ENCODE measurements at places on chromosomes 7 and 10.

- DNase-seq: no peak
These were observed 10.6 kb downstream of the GLI3 start for GRCh38 chr7:42226354-42226941.

DNA sequence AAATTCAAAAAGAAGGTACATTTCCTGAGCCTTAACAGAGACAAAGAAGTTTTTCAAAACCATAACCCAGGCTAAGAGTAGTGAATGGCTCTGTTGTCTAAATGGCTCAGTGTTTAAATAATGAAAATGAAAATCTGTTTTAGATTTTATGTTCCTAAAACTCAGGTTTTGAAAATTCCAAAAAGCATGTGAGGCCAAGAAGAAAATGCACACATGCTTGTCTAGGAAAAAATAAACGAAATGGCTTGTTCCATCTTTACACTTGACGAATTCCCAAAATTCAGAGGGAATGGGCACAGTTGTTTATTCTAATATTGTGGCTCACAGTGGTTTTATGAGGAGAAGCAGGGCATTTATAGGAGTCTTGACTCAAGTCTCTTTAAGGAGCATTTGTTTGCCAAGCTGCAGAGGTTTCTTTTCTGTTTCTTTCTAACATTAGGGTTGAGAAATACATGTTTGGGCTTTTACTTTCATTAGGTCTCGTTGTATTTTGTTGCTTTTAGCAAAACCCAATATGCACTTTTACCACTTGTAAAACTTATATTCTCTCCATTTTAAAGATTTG lies 527.6 kb upstream of the ANKRD30A start:
- DNase-seq: no peak

DNA sequence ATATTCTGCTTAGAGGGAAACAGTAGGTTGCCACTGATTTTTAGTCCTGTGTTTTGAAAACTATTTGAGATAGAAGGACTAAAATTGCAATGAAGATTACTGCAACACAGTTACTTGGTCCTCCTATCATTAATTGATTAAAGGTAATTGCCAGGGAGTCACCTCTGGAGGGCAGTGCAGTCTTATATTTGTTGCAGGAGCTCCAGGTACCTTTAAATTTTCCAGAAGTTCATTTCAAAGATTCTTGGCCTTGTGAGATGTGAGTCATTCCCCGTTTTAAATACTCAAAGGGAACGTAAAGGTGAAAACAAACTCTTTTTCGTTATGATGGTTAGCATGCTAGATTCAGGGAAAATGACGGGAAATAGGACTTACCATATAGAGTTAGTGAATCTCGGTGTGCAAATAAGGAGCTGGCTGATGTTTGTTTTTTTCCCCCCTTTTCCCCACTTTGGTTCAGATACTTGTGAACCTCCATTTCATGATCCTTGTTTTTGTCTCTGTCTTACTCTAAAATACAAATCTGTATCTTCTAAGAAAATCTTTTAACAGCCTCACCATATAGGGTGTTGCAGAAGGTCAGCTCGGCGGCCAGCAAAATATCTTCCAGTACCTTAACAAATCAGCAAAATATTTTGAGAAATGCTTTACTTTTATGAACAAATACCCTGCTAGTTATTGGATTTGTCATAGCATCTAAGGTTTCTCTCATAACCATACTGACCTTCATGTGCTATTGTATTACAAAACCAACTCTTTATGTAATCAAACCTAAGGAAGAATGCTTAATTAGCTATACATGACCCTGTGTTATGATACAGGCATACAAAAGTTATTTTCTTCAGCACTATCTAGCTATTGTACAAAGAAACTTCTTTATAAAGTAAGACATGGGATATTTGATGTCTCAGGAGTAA lies 143.0 kb upstream of the HDAC9 start:
- no peak for DNase-seq

- no peak for DNase-seq
These were observed 95.8 kb upstream of the SH2B2 start for GRCh38 chr7:102190776-102191350.

DNA sequence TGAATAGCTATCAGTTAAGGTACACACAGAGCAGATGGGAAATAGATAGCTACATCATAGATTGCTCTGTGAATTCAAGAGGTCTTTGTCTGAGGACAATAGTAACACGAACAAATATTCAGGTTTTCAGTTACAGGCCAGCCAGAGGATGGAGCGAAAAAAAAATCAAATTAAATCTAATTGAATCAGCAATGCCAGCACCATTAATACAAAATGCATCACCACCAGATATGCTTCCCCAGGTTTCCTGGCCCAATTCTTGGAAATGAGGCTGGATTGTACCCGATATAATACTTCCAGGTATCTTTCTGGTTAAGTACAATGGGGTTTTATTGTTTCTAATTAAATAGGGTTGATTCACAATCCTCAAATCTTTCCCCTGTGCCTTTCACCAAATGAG lies 975.8 kb upstream of the AUTS2 start:
- no peak for DNase-seq

- no peak for DNase-seq
These were observed 90.8 kb downstream of the MCU start for GRCh38 chr10:72782649-72783330.
